ENCODE measurements at places on chromosomes 2 and 18.

DNA sequence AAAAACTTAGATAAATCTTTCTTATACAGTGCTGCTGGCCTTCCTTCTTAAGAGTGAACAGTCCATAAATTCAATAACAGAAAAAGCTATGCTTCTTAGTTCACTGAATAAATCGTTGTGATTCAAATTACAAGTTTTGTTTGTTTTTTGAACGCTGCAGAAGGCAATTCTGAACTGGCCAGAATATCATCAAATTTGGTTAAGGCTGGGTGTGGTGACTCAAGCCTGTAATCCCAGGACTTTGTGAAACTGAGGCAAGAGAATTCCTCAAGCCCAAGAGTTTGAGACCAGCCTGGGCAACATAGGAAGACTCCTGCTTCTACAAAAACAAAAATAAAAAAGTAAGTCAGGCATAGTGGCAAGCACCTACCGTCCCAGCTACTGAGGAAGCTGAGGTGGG is 111.2 kb upstream of the SLC39A10 start:
- DNase-seq, result no peak

DNA sequence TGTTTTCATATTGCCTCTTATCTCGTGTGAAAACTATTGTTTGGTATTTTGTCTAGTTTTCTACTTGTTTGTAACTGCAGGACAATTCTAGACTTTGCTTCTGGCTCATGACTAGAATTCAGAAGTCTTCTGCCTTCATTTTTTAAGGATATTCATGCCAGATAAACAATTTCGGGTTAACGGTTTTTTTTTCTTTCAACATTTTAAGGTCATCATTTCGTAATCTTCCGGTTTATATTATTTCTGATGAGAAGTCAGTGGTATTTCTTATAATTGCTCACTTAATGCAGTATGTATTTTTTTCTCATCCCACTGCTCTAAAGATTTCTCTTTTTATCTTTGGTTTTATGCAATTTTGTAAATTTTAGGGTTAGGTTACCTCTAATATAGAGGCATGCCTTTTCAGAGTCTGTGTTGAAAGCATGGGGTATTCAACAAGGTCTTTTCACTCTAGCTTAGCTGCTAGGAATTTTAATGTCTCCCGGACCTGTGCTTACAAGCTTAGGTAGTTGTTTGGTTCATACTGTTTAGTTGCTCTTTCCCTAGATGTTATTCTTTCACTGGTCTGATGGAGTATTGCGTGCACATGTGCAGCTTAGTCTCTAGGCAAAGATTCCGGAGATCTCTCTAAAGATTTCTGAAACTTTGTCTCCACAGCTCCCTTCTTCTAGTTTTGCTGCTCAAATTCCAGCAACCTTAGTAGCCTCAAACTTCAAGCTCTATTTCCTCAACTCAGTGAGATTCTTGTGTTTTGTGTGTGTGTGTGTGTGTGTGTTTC is 198.1 kb downstream of the MCFD2 start:
- DNase-seq, result no peak

DNA sequence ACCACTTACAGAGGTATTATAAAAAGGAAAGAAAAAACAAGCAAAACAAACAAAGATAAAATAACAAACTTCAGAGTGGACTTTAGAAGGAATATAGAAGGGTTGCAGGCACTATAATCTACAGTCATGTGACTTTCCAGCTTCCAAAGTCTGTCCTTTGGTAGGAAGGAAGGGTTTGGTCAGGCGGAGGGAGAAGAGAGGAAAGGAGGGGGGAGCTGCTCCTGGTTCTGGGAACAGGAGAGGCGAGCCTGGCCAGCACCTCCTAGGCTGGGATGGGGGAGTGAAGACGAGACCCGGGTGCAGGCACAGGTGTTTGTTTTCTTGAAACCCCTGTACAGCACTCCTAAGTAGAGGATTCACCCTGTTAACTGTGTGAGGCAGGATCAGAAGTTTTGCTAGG is 53.8 kb upstream of the GATA6 start:
- no peak for DNase-seq

GRCh38 chr18:10160251-10160650 is 246.4 kb downstream of the VAPA start:
- DNase-seq, result no peak

DNA sequence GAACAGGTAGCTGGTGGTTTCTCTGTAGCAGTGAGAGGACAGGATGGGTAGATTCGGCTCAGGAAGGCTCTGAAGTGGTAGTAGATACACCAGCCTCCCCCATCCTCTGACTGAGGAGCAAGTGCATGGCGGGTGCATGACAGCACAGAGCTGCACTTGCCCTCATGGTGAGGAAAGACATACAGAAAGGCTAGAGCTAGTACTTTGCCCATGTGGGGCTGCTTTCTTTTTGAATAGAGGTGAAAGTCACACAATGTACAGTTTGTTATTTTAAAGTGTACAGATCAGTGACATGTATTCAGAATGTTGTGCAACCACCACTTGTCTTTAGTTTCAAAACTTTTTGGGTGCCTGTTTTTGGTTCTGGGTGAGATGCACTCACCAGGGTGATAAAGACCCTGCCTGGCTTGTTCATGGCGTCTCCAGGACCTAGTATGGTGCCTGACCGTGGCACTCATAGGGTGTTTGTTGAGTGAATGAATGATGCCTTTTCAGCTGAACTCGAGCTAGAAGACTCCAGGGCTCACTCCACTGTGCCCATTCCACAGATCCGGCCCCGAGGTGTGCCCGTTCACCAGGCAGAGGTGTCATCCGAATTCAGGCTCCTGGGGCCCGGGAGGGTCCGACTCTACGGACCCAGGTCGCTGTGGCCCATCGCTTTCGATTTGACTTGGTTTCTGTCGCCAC is 421 bp upstream of the VAMP5 start:
- no peak for DNase-seq
